ENCODE measurements at places on chromosomes 16 and 17. TPM values are rescaled to one million over a fixed set of nuclear protein-coding genes. Genes with fewer than 3 reads are reported as not detected.

- no peak overlapping the region for H3K4me3 ChIP-seq
- peak overlapping the region; percentile 69 for H3K27ac ChIP-seq
- H3K27me3 ChIP-seq = no peaks in the 10 kb centered on the region
These were observed 22.6 kb upstream of the SPATA32 start for GRCh38 chr17:45284176-45285140.

- no peaks in the 10 kb centered on the region for H3K36me3 ChIP-seq
- H3K4me3 ChIP-seq = no peak overlapping the region
- peaks cover 6% of the 10 kb centered on the region for H3K4me1 ChIP-seq
- no peak for DNase-seq
- no peak overlapping the region for H3K27ac ChIP-seq
These were observed 34.5 kb upstream of the MEOX1 start for GRCh38 chr17:43695970-43696865.

Gene NPIPB9
- total RNA-seq = 2.1 TPM

GRCh38 chr16:77675464-77676324 lies 46.6 kb upstream of the NUDT7 start:
- no peaks in the 10 kb centered on the region for H3K36me3 ChIP-seq
- no peak overlapping the region for H3K27ac ChIP-seq
- peaks cover 7% of the 10 kb centered on the region for H3K27me3 ChIP-seq
- H3K4me3 ChIP-seq = no peak overlapping the region
- DNase-seq = peak; percentile 78

Gene FADS6
- not detected for total RNA-seq

- no peaks in the 10 kb centered on the region for H3K27me3 ChIP-seq
- no peaks in the 10 kb centered on the region for H3K36me3 ChIP-seq
- no peak overlapping the region for H3K27ac ChIP-seq
- no peaks in the 10 kb centered on the region for H3K4me1 ChIP-seq
- no peak overlapping the region for H3K4me3 ChIP-seq
These were observed 75.1 kb downstream of the FOXL1 start for GRCh38 chr16:86653285-86654006.

GRCh38 chr16:89409161-89409711 lies 81.1 kb downstream of the ANKRD11 start:
- H3K4me3 ChIP-seq = no peak overlapping the region
- no peak overlapping the region for H3K27ac ChIP-seq
- no peak for DNase-seq
- peaks cover 16% of the 10 kb centered on the region for H3K36me3 ChIP-seq

Gene OGFOD1
- 68.5 TPM for total RNA-seq

GRCh38 chr16:89370601-89371000 lies 119.8 kb downstream of the ANKRD11 start:
- no peak for DNase-seq
- peaks cover 46% of the 10 kb centered on the region for H3K36me3 ChIP-seq
- H3K27me3 ChIP-seq = no peaks in the 10 kb centered on the region
- peaks cover 25% of the 10 kb centered on the region for H3K4me1 ChIP-seq
- H3K27ac ChIP-seq = no peak overlapping the region
- no peak overlapping the region for H3K4me3 ChIP-seq

Gene GUCY2D
- not detected for total RNA-seq

GRCh38 chr16:12573730-12574383 lies 229.8 kb downstream of the CPPED1 start:
- H3K4me3 ChIP-seq = no peak overlapping the region
- H3K27me3 ChIP-seq = no peaks in the 10 kb centered on the region
- no peaks in the 10 kb centered on the region for H3K36me3 ChIP-seq

- peaks cover 6% of the 10 kb centered on the region for H3K36me3 ChIP-seq
- no peak overlapping the region for H3K27ac ChIP-seq
- no peaks in the 10 kb centered on the region for H3K27me3 ChIP-seq
- H3K4me3 ChIP-seq = no peak overlapping the region
- DNase-seq = peak; percentile 39
These were observed 6.7 kb downstream of the NEK8 start for GRCh38 chr17:28735242-28735722.

Gene MMP2
- 3.7 TPM for total RNA-seq

- peaks cover 19% of the 10 kb centered on the region for H3K4me1 ChIP-seq
- peak overlapping the region; percentile 98 for H3K4me3 ChIP-seq
- peak overlapping the region; percentile 100 for H3K27ac ChIP-seq
These were observed 526 bp downstream of the ZZEF1 start for GRCh38 chr17:4142107-4142900.

Gene TMEM88
- total RNA-seq = 3.5 TPM

DNA sequence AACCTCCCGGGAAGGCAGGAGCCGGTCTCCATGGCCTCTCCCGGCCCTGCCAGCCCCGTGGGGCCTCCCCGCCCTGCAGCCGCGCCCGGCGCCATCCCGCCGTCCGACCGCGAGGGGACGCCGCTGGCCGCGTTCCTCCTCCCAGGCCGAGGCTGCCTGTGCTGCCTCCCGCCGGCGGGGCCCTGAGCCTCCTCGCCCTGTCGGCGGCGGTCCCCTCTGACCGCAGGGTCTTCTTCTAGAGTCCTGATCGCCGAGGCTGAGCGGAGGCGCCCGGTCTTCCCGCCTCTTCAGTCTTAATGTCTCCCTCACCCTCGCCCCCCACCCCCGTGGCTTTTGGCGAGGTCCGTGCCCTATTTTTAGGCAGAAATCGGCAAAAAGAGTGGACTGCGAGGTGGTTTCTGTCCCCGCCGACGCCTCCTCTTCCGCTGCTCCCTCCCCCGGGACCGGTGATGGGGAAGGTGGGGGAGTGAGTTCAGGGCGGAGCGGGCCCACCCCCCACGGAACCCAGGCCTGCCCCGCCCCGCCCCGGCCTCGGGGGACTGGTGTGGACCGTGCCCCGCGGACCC lies 794 bp upstream of the CPNE7 start:
- H3K27ac ChIP-seq = no peak overlapping the region
- H3K4me1 ChIP-seq = no peaks in the 10 kb centered on the region
- H3K36me3 ChIP-seq = peaks cover 11% of the 10 kb centered on the region

DNA sequence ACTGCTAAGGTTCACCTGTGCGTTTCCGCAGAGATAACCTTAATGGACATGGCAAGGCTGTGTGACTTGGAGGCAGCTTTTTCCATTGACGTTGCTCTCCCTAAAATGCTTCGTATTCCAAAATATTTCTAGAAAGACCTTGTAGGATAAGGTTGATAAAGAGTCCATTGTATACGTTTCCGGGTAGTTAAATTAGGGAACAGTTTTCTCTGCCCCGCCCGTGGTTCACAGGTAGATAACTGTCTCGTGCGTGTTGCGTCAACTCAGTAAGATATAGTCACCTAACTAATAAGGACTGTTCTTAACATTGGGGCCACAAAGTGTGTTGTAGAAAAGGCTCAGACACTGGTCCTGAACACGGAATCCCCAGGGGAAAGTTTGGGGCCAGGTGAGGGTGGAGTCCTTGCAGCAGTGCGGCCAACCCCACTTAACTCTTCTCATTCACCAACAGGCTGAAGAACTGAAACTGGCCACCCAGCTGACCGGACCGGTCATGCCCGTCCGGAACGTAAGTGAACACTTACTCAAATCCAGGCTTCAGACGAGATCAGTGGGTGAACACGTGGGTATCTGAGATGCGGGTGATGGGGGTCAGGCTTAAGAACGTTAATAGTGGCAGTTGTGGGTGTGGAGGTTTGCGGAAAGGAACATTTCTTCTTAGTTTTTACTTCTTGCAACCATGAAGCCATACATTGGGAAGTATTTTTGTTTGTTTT lies 1.6 kb downstream of the RPL13 start:
- no peaks in the 10 kb centered on the region for H3K27me3 ChIP-seq
- peak overlapping the region; percentile 61 for H3K27ac ChIP-seq
- peak; percentile 47 for DNase-seq
- H3K4me1 ChIP-seq = peaks cover 25% of the 10 kb centered on the region
- peak overlapping the region; percentile 91 for H3K4me3 ChIP-seq

DNA sequence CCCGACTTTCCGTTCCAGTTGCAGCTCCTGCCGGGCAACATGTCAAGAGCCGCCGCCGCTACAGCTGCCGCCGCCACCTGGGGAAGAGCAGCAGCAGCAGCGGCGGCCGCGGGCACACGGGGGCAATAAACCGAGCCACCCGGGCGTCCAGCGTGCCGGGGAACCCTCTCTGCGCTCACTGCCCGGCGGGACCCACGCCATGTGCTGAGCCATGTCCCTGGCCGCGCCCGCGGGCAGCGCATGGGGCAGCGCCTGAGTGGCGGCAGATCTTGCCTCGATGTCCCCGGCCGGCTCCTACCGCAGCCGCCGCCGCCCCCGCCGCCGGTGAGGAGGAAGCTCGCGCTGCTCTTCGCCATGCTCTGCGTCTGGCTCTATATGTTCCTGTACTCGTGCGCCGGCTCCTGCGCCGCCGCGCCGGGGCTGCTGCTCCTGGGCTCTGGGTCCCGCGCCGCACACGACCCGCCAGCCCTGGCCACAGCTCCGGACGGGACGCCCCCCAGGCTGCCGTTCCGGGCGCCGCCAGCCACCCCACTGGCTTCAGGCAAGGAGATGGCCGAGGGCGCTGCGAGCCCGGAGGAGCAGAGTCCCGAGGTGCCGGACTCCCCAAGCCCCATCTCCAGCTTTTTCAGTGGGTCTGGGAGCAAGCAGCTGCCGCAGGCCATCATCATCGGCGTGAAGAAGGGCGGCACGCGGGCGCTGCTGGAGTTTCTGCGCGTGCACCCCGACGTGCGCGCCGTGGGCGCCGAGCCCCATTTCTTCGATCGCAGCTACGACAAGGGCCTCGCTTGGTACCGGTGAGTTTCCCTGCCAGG lies 604 bp downstream of the HS3ST3B1 start:
- H3K4me3 ChIP-seq = peak overlapping the region; percentile 90
- DNase-seq = peak; percentile 24
- peaks cover 5% of the 10 kb centered on the region for H3K27me3 ChIP-seq
- peaks cover 12% of the 10 kb centered on the region for H3K36me3 ChIP-seq
- peak overlapping the region; percentile 81 for H3K27ac ChIP-seq
- peaks cover 13% of the 10 kb centered on the region for H3K4me1 ChIP-seq

Data from MCF 10A (cell line).